ENCODE measurements at places on chromosomes 11 and 22.

- DNase-seq = no peak
Measured at GRCh38 chr11:15199693-15200092, 85.0 kb downstream of the INSC start.

DNA sequence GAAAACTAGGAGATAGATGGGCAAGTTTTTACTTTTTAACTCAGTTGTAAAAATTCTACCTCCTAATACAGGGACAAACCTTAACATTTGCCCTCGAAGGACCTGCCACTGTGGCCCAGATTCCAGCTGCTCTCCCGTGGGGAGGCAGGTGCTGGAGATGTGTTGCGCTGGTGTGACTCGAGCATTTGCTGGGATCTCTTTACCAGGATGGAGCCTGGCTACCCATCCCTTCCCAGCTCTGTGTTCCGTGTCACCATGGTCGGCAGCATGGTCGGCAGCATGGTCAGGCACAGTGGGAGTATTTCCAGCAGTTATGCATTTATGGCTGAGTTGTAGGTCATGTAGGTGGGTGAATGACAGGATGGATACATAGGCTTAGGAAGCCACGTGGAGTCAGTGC, 41.1 kb downstream of the OTOG start:
- no peak for DNase-seq

GRCh38 chr11:122436188-122436555, 219.3 kb upstream of the UBASH3B start:
- no peak for DNase-seq

DNA sequence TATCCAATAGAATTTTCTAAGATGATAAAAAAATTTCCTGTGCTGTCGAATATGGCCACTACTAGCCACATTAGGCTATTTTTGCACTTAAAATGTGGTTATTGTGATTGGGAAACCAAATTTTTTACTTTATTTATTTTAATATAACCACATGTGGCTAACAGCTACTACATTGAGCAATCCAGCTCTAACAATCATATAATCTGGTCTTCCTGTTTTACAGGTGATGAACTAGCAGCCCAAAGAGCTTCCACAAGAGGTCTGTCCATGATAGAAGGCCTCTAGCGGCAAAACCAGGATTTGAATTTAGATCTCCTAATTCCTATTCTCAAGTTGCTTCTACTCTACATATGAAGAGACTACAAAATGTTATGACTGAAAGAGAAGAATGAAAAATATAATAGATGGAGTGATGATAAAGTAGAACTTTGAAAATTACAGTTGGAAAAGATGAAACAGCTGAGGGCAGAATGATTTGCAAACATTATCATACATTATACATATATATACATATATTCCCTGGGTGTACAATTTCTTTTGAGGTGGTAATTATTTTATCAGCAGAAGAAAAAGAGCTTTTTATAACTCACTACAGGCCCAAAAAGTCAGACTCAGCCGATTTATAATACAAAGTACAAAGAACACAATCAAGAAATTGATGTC, 363.5 kb upstream of the PITPNB start:
- DNase-seq = no peak

GRCh38 chr11:44973632-44974401, 23.1 kb upstream of the TP53I11 start:
- DNase-seq = no peak

- no peak for DNase-seq
Measured at GRCh38 chr11:86014221-86014620, 54.7 kb downstream of the PICALM start.

DNA sequence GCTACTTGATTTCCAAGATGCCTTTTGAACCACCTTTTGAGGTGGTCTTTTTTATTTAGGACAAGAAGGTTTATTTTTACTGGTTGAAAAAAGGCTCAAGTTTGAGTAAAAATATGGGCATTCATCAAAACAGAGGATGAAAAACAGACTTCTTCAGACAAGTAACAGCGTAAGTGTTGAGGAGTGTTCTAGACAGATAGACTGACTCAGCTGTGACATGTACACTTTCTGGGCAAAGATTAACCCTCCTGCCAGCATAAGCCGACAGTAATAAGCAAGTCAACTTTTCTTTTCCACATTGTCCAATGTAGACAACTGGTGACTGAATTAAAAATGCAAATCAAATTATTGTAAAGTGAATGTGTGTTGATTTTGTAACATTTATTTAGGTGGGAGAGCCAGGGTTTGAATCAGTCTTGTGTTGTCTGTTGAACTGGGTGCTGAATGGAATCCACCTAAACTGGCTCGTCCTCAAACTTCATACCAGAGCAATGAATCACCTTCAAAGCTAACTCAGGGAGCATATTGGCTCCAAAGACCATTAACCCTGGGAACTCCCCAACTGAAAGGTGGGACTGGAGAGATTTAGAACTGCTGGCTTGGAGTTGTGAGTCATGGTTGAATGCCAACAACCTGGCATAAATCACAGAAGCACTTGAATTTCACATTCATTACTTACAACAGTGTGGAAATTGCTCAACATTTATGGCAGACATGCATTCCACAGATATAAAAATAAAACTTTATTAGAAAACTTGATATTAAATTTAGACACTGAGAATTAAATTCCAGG, 377.0 kb downstream of the ETS1 start:
- no peak for DNase-seq

DNA sequence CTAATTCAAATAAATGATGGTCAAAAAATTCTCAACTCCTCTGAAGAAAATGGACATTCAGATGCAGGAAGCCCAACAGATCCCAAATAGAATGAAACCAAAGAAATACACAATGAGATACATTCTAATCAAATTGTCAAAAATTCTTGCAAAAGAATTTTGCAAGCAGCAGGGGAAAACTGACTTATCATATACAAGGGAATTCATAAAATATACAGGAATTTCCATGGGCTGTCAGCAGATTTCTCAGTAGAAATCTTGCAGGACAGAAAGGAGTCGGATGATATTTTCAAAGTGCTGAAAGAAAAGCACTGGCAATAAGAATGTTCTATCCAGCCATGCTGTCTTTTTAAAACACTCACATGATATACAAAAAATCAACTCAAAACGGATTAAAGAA, 194.6 kb upstream of the ZC3H12C start:
- no peak for DNase-seq

DNA sequence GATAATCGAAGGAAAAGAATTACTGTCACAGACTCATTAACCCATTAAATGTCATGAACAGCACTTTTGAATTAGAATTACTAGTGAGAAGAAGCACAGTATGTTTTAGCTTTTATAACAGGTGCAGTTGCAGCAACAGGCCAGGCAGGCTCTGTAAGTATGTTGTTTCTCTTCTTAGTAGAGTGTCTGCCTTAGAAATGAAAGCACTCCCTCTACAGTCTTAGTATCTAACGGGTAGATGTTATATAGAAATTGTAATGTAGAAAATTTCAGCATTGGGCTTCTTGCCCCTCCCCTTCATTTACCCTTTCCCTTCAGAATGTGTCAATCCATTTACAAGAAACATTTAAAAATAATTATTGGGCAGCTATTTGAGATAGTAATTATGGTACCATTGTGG, 87.4 kb downstream of the HIPK3 start:
- no peak for DNase-seq

GRCh38 chr11:19819148-19819547, 106.5 kb downstream of the NAV2 start:
- no peak for DNase-seq

- no peak for DNase-seq
Measured at GRCh38 chr11:113410414-113411135, 23.0 kb downstream of the ANKK1 start.

GRCh38 chr11:114159802-114160632, 100.5 kb downstream of the ZBTB16 start:
- peak; percentile 94 for DNase-seq

DNA sequence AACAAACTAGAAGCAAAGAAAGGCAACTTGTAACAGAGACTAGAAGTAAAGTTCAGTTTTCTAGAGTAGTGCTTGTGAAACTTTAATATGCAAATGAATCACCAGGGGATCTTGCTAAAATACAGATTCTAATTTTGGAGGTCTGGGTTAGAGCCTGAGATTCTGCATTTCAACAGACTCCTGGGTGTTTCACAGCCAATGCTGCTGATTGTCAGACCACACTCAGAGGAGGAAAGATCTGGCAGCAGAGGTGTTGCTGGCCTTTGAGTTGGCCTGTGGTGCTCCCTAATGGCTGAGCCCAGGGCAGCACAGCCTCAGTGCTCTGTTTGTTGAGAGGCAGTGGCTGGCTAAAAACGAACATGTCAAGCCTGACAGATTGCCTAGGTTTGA, 5.4 kb downstream of the CRY2 start:
- no peak for DNase-seq

DNA sequence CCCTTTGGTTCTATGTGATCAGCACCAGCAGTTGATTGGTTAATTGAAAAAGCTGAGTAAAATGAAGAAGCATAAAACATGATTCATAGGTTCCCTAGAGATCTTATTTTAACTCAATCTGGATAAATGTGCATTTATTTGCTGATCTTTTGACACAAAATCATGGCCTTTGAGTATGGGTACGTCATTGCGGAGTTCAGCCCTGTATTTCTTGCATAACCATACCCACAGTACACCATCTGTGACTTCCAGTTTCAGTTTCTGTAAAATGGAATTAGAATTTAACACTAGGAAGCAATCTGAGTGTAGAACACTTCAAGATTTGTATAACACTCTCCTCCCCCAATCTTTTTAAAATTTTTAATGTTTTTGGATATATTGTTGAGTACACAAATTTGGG, 358.2 kb downstream of the DDX10 start:
- DNase-seq = no peak

DNA sequence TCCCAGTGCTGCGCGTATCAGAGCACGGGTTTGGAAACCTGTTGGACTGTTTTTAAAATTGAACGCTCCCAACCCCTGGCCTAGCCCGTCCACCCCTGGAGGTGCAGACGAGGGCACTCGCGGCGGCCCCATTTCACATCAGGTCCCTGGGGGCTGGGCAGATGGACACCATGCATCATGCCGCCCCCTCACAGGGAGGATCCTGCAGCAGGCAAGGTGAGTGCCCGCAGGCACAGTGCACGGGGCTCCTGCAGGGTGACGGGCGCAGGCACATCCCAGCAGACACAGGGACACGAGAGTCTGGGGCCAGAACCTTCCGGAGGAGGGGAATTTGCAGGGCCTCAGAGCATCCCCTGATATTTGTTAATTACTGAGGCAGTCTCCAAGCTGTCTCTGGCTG, 7.3 kb downstream of the ANO9 start:
- DNase-seq = no peak

- no peak for DNase-seq
Measured at GRCh38 chr11:113876798-113877669, 1.7 kb upstream of the USP28 start.

- peak; percentile 68 for DNase-seq
Measured at GRCh38 chr22:29195118-29195963, 10.4 kb upstream of the EMID1 start.

DNA sequence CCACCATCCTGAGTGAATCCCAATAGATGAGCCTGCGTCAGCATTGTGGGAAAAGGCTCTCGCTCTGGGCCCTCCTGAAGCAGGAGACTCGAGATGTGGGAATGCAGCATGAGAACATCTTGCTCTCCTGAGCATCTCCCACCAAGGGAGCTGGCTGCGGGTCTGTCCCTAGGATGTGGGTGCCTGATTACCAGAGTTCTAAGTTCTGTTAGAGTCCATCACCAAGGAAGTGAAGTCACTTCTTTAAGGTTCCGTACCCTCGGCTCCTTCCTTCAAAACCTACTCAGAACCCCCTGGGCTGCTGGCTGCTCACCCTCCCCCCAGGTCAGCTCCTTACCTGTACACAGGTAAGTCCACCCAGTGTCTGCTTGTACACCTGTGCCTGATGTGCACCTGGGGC, 100.5 kb upstream of the IGLL5 start:
- no peak for DNase-seq

DNA sequence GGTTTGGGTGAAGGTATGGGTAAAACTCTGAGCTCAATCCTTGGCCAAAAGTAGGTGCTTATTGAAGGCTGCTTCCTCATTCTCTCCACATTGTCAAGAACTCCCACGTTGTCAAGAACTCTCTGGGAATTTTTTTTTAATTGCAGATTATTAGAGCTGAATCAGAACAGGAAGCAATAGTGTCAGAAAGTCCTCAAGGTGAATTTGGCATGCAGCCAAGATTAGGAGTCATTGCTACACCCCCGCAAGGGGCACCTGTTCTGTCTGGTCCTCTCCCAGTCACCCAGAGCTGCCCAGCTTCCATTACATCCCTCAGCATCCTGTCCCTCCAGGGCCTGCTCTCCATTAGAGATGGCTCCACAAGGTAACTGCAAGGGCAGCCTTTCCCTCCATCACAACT, 996.5 kb downstream of the OPCML start:
- no peak for DNase-seq

- DNase-seq = no peak
Measured at GRCh38 chr11:86120807-86121206, 51.9 kb upstream of the PICALM start.

DNA sequence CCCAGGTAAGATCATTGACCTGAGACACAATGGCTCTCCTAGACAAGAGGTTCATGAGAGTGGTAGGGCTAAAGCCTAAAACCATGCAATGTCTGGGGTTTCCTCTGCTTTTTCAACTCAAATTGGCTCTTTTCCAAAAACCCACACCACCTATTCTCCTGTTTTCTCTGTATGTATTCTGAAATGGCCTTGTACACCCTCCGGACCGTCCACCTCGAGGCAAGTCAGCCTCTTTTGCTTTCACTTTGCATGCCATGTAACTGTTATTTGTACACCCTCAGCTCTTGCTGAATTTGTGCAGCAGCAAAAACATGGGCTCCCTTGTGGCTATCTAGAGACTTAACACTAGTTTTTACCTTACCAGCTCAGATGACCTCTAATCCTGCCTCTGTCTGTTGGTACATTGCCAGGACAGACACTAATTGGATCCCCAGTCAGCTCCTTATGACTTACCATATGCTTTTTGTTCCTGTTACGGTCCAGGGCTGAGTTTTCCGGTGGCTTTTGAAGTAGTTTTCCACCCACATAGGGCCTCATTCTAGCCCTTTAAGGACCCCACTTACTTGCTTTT, 288.0 kb downstream of the SBF2 start:
- no peak for DNase-seq

- DNase-seq = no peak
Measured at GRCh38 chr11:47434011-47434786, 8.0 kb upstream of the PSMC3 start.

- DNase-seq = no peak
Measured at GRCh38 chr11:12050470-12051286, 42.3 kb upstream of the DKK3 start.

- no peak for DNase-seq
Measured at GRCh38 chr11:19525276-19525675, 187.4 kb upstream of the NAV2 start.

DNA sequence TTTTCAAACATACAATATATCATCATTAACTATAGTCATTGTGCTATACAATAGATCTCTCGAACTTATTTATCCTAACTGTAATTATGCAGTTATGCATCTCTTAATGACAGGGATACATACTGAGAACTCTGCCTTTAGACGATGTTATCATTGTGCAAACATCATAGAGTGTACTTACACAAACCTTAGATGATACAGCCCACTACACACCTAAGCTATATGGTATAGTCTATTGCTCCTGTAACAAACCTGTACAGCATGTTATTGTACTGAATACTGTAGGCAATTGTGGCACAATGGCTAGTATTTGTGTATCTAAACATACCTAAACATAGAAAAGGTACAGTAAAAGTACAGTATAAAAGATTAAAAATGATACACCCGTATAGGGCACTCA, 27.4 kb upstream of the NRGN start:
- DNase-seq = no peak

GRCh38 chr11:79538775-79539174, 97.9 kb upstream of the TENM4 start:
- DNase-seq = no peak

Measured in liver (tissue), 10 donors.